Immature natural killer cell (primary cell): ENCODE measurements at places on chromosomes 11 and 22. TPM values are rescaled to one million over a fixed set of nuclear protein-coding genes. Genes with fewer than 3 reads are reported as not detected.

DNA sequence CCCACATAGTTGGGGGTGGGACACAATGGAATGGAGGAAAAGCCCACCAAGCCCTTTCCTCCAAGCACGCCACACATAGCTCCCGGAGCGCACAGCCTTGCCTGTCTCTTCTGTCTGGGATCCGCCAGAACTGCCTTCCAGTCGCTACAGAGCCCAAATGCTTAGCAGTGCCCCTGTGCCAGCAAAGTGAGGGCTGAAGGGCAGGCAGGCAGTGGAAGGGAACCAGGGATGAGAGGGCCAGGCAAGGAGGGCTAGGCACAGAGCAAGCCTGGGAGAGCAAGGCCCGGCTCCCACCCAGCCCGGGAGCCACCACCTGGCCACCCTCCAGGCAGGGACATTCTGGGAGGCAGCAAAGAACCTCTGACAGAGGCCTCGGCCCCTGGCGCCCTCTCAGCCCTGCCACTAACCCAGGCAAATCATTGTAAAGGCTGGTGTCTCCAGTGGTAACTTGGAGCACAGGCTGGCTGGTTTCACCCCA is 32.5 kb downstream of the PPP2R1B start:
- H3K4me1 ChIP-seq: no peaks in the 10 kb centered on the region
- H3K27me3 ChIP-seq: no peaks in the 10 kb centered on the region
- H3K27ac ChIP-seq: no peak overlapping the region
- no peaks in the 10 kb centered on the region for H3K36me3 ChIP-seq
- no peak overlapping the region for H3K4me3 ChIP-seq

DNA sequence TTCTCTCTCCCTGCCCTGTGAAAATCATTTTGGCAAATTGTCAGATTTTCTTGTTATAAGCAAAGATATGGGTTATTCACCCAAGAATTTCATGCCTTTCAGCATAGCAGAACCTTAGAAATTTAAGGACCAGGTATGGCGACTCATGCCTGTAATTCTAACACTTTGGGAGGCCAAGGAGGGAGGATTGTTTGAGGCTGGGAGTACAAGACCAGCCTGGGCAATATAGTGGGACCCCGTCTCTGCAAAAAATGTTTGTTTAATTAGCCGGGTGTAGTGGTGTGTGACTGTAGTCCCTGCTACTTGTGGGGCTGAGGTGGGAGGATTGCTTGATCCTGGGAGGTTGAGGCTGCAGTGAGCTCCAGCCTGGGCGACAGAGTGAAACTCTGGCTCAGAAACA is 27.6 kb downstream of the APLP2 start:
- no peak for DNase-seq
- H3K27me3 ChIP-seq: no peaks in the 10 kb centered on the region
- no peak overlapping the region for H3K27ac ChIP-seq
- no peak overlapping the region for H3K4me3 ChIP-seq

GRCh38 chr11:59000003-59000402 is 60.7 kb downstream of the GLYATL1 start:
- no peaks in the 10 kb centered on the region for H3K4me1 ChIP-seq
- no peaks in the 10 kb centered on the region for H3K36me3 ChIP-seq
- H3K4me3 ChIP-seq: no peak overlapping the region
- DNase-seq: no peak

Gene CASP5
- not detected for polyA plus RNA-seq

GRCh38 chr22:50730941-50731661 is 6.9 kb upstream of the ACR start:
- H3K4me3 ChIP-seq: no peak overlapping the region
- no peak overlapping the region for H3K27ac ChIP-seq
- no peaks in the 10 kb centered on the region for H3K36me3 ChIP-seq

GRCh38 chr11:85695546-85695945 is 9.6 kb upstream of the CCDC89 start:
- no peak for DNase-seq
- peaks cover 22% of the 10 kb centered on the region for H3K4me1 ChIP-seq
- H3K27me3 ChIP-seq: no peaks in the 10 kb centered on the region
- no peak overlapping the region for H3K4me3 ChIP-seq
- peak overlapping the region; percentile 74 for H3K27ac ChIP-seq

Gene FJX1
- not detected for polyA plus RNA-seq

GRCh38 chr11:19929147-19929546 is 216.5 kb downstream of the NAV2 start:
- H3K27me3 ChIP-seq: peaks cover 6% of the 10 kb centered on the region
- no peak overlapping the region for H3K27ac ChIP-seq
- no peak for DNase-seq
- no peaks in the 10 kb centered on the region for H3K4me1 ChIP-seq
- H3K4me3 ChIP-seq: no peak overlapping the region
- no peaks in the 10 kb centered on the region for H3K36me3 ChIP-seq

DNA sequence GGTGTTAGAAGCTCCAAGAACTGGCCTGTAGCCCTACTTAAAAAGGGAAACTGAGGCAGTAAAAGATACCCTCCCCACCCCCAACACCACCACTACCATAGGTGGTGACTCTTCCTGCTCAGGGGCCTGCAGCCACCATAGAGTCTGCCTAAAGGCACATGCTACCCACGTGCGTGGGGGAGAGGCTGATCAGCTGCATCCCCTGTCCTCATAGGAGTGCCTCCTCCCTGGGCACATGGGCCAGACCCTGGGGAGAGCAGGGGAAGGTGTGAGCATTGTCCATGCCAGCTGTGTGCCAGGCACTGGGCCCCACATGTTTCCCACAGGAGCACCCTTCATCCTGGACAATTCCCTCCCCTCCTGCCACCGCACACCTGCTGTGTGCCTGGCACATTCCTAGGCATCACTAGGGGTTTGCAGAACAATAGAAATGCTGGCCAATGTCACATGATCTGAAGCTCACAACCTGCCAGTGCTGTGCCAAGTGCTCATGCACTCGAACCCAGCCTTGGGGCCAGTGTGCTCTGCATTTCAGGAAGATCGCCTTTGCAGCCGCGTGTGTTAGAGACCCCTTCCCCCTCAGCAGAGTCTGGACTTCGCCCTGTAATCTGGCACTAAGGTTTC is 41.7 kb upstream of the GCAT start:
- H3K4me1 ChIP-seq: no peaks in the 10 kb centered on the region
- peaks cover 2% of the 10 kb centered on the region for H3K27me3 ChIP-seq
- no peak overlapping the region for H3K4me3 ChIP-seq

- no peaks in the 10 kb centered on the region for H3K36me3 ChIP-seq
- H3K4me3 ChIP-seq: no peak overlapping the region
- no peak for DNase-seq
- no peaks in the 10 kb centered on the region for H3K4me1 ChIP-seq
- H3K27me3 ChIP-seq: no peaks in the 10 kb centered on the region
Measured at GRCh38 chr11:106344394-106344793, 266.9 kb downstream of the AASDHPPT start.

Gene ADAMTS8
- polyA plus RNA-seq: not detected

- no peaks in the 10 kb centered on the region for H3K4me1 ChIP-seq
- H3K27me3 ChIP-seq: no peaks in the 10 kb centered on the region
- H3K27ac ChIP-seq: no peak overlapping the region
- no peak for DNase-seq
- no peak overlapping the region for H3K4me3 ChIP-seq
Measured at GRCh38 chr22:27487600-27488452, 313.7 kb downstream of the MN1 start.

Gene HBG2
- polyA plus RNA-seq: not detected

Gene KLHL35
- 0.41 TPM for polyA plus RNA-seq

DNA sequence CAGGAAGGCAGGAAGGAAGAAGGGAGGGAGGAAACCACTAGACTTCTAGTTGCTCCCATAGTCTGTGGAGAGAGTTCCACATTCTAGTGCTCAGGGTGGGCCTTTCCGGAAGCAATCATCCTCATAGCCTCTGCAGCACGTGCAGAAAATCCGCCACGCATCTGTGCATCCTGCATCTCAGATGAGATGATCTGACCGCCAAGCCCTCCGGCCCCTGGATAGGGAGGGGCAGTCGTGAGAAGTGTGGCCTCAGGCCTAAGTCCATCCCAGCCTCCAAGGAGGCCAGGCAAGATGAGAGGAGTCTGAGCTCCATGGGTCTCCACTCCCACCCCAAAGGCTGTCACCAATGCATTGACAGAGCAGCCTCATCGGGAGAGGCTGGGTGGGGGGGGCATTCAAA is 30.4 kb upstream of the IGSF9B start:
- no peak overlapping the region for H3K27ac ChIP-seq
- no peak for DNase-seq
- H3K27me3 ChIP-seq: peaks cover 2% of the 10 kb centered on the region
- H3K4me3 ChIP-seq: no peak overlapping the region

Gene SLC5A1
- polyA plus RNA-seq: not detected

DNA sequence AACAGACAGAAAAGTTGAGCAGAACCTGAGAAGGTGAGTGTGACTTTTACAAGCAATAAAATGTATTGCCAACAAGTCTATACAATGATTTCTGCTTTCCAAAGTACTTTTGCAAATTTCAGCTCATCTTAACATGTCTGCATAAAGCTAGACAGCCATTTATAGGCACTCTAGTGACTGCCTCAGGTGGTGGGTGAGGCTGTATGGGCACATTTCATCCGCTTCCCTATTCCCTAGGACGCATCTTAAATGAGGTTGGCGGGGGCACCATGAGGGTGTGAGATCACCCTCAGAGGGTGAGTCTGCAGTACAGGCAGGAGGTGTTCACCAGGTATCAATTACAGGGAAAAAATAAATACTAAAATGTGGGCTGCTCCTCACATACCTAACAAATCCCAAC is 110.1 kb downstream of the ETS1 start:
- H3K27me3 ChIP-seq: peaks cover 7% of the 10 kb centered on the region
- peak overlapping the region; percentile 71 for H3K4me3 ChIP-seq
- peak overlapping the region; percentile 95 for H3K27ac ChIP-seq
- peaks cover 100% of the 10 kb centered on the region for H3K4me1 ChIP-seq

- no peaks in the 10 kb centered on the region for H3K27me3 ChIP-seq
- H3K4me1 ChIP-seq: peaks cover under 1% of the 10 kb centered on the region
- no peak for DNase-seq
- no peak overlapping the region for H3K4me3 ChIP-seq
- no peaks in the 10 kb centered on the region for H3K36me3 ChIP-seq
Measured at GRCh38 chr11:96162816-96163499, 180.0 kb downstream of the MAML2 start.

DNA sequence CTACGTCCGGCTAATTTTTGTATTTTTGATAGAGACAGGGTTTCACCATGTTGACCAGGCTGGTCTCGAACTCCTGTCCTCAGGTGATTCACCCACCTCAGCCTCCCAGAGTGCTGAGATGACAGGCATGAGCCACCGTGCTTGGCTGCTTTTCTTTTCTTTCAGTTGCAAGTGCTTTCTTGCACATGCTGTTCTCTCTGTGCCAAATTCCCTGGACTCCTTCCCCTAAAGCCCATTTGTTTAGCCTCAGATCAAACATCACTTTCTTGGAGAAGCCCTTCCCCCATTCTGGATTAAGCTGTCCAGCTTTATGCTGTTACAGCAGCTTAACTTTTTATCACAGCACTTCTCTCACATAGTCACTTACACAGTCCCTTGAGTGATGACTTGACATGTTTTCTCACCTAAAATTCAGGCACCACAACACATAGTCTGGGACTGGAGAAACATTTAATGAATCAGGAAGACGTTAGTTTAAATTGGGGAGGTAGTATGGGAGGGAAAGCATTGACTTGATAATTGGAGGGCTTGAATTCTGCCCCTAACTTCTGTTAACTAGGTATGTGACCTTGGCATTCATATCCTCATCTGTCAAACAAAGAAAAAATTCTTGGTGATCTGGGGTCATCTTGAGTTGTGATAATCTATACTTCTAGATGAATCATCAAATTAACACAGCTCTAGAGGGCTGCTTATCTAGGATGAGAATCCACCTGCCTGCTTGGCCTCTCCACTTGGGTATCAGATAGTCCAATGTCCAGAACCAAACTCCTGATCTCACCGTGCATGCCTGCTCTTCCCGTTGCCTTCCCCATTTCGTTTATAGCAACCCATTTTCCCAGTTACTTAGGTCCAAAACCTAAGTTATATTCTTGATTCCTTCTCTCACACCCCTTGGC is 18.4 kb downstream of the ACO2 start:
- H3K4me3 ChIP-seq: no peak overlapping the region
- no peak for DNase-seq
- H3K27me3 ChIP-seq: no peaks in the 10 kb centered on the region
- no peak overlapping the region for H3K27ac ChIP-seq
- peaks cover 55% of the 10 kb centered on the region for H3K4me1 ChIP-seq

DNA sequence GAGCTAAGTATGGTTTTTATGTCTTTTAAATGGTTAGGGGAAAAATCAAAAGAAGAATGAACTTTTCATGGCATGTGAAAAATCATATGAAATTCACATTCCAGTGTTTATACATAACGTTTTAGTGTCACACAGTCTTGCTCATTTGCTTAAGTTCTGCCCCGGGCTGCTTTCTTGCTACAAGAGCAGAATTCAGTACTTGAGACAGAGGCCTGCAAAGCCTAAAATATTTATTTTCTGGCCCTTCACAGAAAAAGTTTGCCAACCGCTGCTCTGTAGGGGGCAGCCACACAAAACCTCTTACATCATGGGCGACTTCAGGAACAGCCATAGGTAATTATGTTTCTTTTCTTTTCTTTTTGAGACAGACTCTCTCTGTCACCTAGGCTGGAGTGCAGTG is 1.0 kb upstream of the ATG2A start:
- H3K27ac ChIP-seq: peak overlapping the region; percentile 99
- H3K27me3 ChIP-seq: peaks cover 16% of the 10 kb centered on the region
- DNase-seq: no peak
- no peaks in the 10 kb centered on the region for H3K36me3 ChIP-seq

- DNase-seq: peak; percentile 66
- peaks cover 57% of the 10 kb centered on the region for H3K4me1 ChIP-seq
- peaks cover 9% of the 10 kb centered on the region for H3K36me3 ChIP-seq
- H3K27me3 ChIP-seq: peaks cover 21% of the 10 kb centered on the region
- peak overlapping the region; percentile 96 for H3K4me3 ChIP-seq
- peak overlapping the region; percentile 100 for H3K27ac ChIP-seq
Measured at GRCh38 chr11:64744544-64745188, 724 bp upstream of the RASGRP2 start.

DNA sequence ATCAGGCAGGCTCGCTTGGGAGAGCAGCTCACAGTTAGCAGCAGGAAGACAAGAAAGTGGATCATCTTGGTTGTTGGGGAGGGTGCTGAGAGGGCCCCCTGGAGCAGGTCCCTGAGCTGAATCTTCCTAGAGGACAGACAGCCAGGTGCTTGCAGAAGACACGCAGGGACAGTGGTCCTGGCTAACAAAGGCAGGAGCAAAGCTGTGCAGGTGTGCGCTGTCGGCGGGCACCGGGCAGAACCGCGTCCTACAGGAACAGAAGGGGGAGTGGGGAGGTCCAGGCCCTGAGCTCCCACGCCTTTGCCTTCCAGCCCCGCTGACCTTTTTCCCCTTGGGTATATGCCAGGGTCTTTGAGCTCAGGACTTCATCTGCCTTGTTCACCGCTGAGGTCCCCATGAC is 30.1 kb upstream of the PARVB start:
- no peak for DNase-seq
- peaks cover 21% of the 10 kb centered on the region for H3K36me3 ChIP-seq
- peaks cover 41% of the 10 kb centered on the region for H3K4me1 ChIP-seq

Gene CRACR2B
- polyA plus RNA-seq: 0.74 TPM

Gene ALDH3B1
- polyA plus RNA-seq: 3.4 TPM

DNA sequence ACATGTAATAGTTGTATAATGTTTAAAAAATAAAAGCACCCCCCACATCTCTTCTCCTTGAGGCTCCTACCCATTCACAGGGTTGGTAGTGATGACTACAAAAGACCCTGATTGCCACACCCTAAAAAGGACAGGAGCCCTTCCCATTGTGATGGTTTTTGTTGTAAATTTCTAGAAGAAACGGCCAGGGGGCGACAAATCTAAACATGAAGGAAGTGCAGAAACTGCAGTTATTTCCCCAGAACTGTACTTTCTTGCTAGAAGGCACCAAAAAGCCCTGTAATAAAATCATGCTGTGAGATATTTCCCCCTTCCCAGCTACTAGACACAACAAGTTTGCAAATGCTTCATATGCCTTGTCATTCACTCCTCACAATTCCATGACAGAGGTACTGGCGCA is 10.8 kb downstream of the PRR5L start:
- peak; percentile 33 for DNase-seq
- H3K27me3 ChIP-seq: peaks cover 4% of the 10 kb centered on the region
- no peaks in the 10 kb centered on the region for H3K36me3 ChIP-seq
- peaks cover 21% of the 10 kb centered on the region for H3K4me1 ChIP-seq

Gene C11orf86
- polyA plus RNA-seq: not detected
